ENCODE measurements at places on chromosomes 11 and 22.

- no peak for DNase-seq
These were observed 10.9 kb downstream of the DRICH1 start for GRCh38 chr22:23621082-23621780.

DNA sequence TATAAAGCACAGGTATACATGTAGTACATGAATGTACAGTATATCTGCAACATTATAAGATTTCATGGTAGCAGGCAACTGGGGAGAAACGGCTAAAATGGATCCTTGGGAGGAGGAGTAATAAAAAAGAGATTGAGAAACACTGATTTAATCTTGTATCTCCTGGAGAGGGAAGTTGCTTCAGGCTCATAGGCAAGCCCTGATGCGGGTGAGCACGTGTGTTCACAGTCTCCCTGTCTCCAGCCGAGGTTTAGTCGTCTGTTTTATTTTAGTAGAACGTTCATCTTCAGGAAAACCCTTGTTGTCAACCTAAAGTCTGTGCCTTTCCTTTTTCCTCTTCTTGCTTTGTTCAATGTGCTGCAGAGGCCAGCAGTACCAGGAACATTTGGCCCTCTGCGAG lies 21.8 kb upstream of the SLC25A18 start:
- no peak for DNase-seq

- no peak for DNase-seq
These were observed 2.8 kb downstream of the ALKBH8 start for GRCh38 chr11:107562647-107563208.

DNA sequence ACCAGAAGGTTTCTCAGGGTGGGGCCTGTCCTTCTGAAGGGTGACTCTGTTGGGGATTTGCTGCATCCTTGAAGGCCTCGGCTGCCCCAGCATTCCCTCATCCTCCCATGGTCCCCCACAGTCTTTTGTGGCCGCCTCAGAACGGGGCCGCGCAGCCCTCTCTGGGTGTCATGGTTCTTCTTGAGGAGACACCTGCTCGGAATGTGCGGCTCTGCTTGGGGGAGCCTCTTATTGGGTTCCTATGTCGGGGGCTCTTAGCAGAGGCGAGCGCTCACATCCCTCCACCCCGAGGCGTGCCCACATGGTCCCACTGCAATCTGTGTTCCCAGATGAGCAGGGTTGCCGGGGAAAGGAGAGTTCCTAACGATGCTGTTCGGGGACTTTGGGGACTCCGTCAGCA lies 1008.4 kb downstream of the BRD1 start:
- DNase-seq = no peak

GRCh38 chr11:31560842-31561476 lies 51.4 kb downstream of the ELP4 start:
- DNase-seq = no peak

DNA sequence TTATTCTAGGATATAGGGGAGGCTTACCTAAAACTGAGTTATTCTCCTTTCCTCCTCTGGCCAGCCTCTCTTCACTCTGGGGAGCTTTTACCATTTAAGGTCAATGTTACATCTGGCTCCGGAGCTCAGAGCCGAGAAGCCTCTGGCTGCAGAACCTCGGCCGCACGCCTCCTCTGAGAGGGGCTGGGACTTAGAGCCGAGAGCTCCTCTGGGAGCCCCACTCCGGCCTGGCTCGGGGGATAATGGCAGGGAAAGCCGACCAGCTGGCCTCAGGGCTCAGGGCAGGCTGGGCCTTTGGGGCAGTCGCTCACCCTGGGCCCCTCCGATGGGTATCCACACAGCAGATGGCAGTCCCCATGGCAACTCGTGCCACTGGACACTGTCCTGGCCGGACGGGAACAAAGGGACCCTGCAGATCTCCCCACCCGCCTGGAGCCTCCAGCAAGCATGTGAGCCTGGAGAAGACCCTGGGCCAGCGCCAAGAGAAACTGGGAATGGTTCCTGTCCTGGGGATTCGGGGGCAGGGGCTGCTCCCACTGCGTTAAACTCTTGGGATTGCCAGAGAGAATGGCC lies at the start of gene IRAG1:
Gene IRAG1 (minus strand): TSS at position 247 of the 573 bp plus-strand sequence. CDS start 153 bp downstream, at position 94.
- no peak for DNase-seq

- no peak for DNase-seq
These were observed 71.7 kb upstream of the FAR1 start for GRCh38 chr11:13596611-13597326.

DNA sequence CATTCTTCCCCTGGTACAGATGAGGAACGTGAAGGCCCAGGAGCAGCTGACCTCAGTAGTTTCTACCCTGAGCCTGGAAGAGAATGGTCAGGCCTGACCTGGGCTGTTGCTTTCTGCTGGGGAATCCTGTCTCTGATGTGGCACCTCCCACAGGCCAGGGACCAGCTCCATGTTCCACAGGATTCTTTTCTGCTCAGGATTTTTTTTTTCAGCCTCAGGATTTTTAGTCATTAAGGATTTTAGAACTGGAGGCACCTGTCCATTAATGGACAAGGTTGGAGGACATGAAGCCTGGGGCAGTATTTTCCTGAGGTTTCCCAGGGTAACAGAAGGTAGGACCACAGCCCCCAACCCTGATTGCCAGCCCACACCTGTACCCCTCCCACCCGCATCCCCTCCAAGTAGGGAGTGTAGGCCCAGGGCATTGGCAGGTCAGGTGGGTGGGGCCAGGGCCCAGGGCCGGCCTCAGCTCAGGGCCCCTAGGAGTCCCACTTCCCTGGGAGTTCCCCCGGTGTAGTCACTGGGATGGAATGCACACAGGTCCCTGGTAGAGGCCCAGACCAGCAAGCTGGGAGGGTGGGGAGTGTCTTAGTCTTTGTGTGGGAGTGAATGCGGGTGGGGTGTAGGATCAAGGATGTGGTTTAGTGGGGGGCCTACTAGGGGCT lies 16.1 kb downstream of the BIK start:
- DNase-seq = no peak

DNA sequence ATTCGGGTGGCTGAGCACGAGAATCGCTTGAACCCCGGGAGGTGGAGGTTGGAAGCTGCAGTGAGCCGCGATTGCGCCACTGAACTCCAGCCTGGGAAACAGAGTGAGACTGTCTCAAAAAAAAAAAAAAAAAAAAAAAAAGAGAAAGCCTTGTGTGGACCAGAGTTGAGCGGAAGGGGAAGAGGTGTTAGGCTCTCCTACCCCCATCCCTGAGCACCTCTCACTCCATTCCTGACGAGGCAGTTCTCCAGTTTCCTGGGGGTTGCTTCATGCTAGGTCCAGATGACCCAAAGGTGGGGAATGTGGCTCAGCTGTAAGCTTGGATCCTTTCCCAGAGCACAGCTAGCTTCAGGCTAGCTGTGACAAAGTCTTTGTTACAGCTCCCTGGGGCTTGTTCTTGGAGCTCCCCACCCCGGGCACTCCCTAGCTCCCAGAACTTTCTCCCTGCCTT lies 8.8 kb upstream of the DNAL4 start:
- DNase-seq = no peak

DNA sequence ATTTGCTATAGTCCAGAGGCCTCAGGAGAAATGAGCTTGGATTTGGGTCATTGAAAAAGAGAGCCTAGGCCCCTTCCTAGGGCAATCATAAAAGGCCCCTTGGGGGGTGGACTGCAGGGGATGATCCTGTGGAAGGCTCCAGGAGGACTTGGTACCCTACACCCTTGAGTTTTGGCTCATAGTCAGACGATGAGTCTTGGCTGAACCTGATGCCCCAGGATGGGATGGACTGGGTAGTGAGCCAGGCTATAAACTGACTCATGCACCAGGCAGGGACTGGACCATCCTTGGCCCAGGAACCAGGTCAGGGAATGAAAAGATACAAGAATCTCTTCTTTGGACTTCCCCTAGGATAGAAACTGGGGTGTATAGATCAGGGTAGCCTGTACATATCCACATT lies 54.2 kb downstream of the NAV2 start:
- DNase-seq = no peak

- DNase-seq = peak; percentile 32
These were observed 21.4 kb upstream of the PANX2 start for GRCh38 chr22:50148991-50149721.

GRCh38 chr11:61820174-61820573 lies 3.4 kb upstream of the FADS1 start:
- DNase-seq = no peak

- no peak for DNase-seq
These were observed 14.1 kb upstream of the FZD4 start for GRCh38 chr11:86969258-86969657.

- DNase-seq = no peak
These were observed 37.8 kb downstream of the OSBP2 start for GRCh38 chr22:30732426-30732825.

DNA sequence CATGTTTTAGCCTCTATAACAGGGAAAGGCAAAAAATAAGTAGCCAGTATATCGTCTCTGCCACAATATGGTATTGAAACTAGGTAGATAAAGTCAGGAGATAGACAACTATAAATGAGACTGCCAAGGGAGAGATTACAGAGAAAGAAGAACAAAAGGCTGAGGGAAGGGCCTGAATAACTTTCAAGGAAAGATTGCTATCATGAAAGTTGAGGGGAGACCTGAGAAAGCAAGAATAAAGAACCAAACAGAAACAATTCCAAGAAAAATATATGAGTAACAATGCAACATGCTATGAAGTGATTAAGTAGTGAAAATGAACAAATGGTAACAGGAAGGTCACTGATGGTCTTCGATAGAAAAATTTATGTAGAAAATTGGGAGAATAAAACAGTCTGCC lies 690.1 kb downstream of the METTL15 start:
- DNase-seq = no peak

GRCh38 chr11:130510407-130511006 lies 62.1 kb downstream of the ADAMTS15 start:
- no peak for DNase-seq

DNA sequence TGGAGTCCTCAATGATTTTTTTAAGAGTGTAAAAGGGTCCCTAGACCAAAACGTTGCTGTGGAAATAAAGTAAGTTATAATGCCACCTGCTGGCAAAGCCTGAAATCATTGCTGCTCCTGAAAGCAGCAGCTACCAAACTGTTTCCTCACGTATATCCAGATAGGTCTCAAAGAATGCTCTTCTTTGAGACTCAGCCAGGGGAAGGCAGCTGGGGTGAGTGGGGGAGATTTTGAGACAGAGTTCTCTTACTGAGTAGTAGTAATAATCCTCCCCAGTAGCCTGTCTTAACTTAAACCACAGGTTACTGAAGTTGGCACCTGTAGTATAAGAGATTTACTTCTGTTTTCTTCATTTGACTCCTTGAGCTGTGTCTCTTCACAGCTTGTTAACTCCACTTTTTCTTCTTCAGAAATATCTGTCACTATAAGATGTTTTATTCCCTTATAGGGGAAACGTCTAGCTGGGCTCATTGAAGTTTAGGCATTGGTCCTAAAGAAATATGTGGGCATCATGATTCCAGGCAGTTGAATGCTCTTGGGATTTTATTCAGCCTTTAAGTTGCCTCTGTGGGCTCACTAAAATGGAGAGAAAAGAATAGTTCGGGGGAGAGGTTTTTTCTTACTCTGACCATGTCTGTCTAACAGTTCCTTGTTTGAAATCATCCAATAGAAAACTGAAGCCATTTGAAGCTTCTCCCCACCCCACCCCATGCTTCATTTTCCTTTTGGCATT lies 77.9 kb downstream of the BTBD10 start:
- DNase-seq = no peak

DNA sequence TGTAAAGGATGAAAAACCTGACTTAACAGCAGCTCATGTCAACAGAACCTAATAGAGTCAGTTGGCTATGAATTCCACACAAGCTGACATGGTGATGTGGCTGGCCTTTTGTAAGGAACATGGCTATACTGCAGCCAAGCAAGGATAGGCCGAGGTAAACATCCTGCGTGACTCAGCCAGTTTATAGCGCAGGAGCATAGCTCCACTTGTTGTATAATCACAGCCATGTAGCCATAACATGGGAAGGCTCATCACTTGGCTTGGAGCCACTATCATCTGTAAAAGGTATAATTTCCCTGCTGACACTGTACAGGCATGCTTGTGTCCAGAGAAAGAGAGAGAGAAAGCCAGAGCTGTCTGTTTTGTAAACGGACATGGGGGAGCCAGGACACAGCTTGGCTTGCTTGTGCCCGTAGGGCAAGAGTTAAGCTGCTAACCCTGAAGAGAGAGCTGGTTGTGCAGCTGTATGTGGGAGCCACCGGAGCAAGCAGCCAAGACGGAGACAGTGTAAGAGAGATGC lies 104.4 kb upstream of the PLET1 start:
- no peak for DNase-seq

DNA sequence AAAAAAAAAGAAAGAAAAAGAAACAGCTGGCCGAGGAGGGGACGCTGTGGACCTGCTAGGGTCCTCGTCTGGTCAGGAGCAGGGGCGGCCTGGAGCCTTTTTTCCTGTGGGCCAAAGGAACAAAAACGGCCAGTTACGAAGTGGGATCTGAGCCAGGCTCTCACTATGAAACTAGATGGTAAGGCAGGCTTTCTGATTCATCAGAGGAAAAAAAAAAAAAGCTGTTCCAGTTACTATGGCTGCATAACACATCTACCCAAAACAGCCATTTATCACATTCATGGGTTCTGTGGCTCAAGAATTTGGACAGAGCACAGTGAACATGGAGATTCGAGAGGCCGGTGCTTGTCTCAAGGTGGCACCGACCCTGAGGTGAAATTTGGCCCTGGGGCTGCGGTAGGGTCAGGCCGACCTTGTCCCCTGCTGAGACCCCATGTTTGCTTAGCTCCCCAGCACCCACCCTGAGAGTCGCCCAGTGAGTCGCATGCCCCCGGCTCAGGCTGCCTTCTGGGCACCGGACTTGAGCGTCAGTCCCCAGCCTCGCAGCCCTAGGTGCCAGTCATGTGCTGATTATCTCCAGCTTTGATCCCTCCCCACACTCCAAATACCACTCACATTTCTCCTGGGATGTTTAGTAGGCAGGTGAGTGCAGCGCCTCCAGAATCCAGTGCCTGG lies 34.2 kb downstream of the MRGPRD start:
- DNase-seq = no peak

GRCh38 chr11:60242740-60243239 lies at the start of gene MS4A4E:
TSS of gene MS4A4E (minus strand) at chr11:60243137. CDS start at chr11:60230055, 13,082 bp downstream.
- DNase-seq = no peak

DNA sequence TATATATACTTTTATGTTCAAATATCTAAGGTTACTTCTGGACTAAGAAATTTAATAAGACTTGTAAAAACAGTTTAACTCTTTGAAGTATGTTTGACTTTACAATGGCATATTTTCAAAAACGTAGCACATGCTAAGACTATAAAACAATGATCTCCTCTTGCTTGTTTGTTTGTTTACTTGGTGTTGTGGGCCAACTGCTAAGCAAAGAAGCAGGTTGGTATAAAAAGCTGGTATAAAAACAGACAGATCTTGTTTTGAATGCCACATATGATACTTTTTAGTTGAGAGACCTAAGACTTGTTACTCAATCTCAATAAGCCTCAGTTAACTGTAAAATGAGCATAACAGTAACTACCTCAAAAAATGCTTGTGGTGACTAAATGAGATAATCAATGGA lies 1206.3 kb downstream of the LRRC4C start:
- DNase-seq = no peak

DNA sequence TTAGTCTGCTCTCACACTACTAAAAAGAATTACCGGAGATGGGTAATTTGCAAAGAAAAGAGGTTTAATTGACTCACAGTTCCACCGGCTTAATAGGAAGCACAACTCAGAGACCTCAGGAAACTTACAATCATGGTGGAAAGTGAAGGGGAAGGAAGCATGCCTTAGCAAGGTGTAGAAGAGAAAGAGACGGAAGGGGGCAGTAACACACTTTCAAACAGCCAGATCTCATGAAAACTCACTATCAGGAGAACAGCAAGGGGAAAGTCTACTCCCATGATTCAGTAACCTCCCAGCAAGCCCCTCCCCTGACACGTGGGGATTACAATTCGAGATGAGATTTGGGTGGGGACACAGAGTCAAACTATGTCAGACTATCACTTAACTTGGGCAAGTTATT lies 236.6 kb upstream of the ANO3 start:
- no peak for DNase-seq

All from KG1 (cell line).